ENCODE measurements at places on chromosomes 6 and 20.

GRCh38 chr6:110130362-110130761, 49.1 kb downstream of the WASF1 start:
- no peak for DNase-seq

DNA sequence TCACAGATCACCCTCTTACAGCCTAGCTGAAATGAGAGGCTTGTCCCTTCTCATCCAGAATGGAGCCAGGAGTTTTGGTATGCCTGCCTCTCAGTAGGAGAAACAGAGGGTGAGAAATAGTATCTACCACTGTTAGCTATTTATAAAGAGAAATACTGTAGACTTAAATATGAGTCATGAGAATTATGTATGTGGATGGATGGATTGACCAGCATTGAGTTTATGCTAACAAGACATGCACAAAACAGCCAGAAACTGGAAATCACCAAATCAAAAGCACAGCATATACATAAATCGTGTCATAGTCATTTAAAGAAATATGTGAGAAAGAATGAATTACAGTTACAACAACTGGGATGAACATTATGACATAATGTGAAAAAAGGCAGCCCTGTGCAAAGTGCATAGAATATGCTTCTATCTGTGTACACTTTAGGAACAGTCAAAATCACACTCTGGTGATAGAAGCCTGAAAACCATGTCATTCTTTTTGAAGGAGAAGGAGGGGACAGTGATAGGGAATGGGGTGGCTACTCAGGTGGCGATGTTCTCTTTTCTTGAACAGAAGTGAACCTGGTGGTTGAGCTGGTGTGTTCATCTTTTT, 79.8 kb upstream of the KIF25 start:
- DNase-seq = no peak

DNA sequence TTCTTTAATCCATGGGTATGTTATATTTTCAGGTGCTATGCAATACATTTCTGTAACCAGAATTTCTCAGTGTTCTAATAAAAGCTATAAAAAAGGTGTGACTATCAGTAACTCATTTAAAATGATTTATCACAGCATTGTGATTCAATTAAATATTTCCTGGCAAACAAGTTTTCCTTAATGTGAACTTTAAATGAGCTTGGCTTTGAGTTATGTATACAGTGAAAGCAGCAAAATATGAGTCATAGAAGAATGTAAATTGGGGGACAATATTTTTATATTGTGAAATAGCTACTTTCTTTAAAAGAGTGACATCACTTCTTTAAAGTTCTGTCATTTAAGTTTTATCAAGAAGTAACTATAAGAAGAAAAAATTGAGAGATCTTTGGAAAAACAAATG, 484.9 kb upstream of the MAN1A1 start:
- DNase-seq = no peak

DNA sequence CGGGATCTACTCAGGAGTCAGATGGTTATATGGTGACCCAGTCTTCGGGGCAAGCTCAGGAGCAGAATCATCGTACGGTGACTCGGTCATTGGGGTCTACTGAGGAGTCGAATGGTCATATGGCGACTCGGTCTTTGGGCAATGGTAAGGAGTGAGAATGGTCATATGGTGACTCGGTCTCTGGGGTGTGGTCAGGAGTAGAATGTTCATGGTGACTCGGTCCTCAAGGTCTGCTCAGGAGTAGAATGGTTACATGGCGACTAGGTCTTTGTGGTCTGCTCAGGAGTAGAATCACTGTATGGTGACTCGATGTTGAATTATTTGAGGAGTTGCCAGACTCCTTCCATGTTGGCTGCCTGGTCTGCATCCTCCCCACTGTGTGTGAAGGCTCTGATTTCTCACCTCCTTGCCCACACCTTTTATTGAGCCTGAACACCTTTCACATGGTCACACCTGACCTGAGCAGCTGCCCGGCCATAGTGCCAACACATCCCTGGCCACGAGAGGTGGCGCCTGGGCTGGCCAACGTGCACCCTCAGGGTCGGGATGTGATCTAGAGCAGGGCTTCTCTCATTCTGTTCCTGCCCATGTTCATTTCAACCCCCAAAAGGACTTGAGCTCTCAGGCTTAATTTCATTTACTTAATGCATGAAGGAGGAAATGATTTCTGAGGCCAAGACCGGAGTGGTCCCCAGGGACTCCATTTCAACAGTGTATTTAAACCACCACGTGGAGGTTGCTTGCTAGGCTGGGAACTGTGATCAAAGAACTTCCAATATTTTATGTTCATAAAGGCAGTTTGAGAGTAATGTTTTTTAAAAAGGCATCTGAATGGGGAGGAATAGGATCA, 119.5 kb downstream of the PHACTR3 start:
- no peak for DNase-seq

GRCh38 chr6:151002491-151002935, 137.0 kb downstream of the MTHFD1L start:
- no peak for DNase-seq

GRCh38 chr6:21402368-21402767, 191.2 kb upstream of the SOX4 start:
- DNase-seq = no peak

DNA sequence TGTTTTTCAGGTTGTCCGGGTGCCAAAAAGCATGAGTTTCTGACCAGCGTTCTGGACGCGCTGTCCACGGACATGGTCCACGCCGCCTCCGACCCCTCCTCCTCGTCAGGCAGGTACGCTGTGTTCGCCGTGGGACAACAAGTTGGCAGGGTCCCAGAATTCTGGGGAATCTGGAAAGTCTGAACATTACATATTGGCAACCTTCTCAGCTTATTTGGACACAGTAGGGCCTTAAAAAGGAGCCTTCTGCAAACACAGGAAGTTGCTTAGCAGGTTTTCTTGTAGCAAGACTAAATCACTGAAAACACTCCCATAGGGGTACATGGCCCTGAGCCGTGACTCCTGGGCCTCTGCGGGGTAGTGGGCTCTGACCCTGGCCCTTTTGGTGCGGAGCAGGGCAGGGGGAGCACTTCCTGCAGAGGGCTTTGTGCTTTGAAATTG, 209.7 kb downstream of the SMOC2 start:
- no peak for DNase-seq

GRCh38 chr6:140182821-140183220, 808.4 kb upstream of the CITED2 start:
- no peak for DNase-seq

- DNase-seq = no peak
Measured at GRCh38 chr20:4736875-4737274, 15.2 kb downstream of the PRND start.

GRCh38 chr20:20312562-20312961, 55.3 kb upstream of the INSM1 start:
- DNase-seq = no peak

DNA sequence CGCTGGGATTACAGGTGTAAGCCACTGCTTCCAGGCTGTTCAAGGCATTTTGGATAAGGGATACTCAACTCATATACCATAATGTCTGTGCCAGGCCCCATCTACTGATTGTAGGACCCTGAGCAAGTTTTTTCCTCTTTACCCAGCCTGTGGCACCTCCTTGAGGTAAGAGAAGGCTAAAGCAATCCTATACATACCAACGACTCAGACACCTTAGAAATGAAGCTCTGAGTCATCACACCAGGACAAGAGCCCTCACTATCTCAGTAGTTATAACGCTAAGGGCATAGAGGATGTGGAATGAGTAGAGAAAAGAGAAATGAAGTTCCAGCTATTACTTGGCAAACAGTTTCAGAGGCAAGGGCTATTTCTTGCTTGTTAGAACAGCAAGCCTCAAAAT, 16.9 kb downstream of the NDRG3 start:
- no peak for DNase-seq

DNA sequence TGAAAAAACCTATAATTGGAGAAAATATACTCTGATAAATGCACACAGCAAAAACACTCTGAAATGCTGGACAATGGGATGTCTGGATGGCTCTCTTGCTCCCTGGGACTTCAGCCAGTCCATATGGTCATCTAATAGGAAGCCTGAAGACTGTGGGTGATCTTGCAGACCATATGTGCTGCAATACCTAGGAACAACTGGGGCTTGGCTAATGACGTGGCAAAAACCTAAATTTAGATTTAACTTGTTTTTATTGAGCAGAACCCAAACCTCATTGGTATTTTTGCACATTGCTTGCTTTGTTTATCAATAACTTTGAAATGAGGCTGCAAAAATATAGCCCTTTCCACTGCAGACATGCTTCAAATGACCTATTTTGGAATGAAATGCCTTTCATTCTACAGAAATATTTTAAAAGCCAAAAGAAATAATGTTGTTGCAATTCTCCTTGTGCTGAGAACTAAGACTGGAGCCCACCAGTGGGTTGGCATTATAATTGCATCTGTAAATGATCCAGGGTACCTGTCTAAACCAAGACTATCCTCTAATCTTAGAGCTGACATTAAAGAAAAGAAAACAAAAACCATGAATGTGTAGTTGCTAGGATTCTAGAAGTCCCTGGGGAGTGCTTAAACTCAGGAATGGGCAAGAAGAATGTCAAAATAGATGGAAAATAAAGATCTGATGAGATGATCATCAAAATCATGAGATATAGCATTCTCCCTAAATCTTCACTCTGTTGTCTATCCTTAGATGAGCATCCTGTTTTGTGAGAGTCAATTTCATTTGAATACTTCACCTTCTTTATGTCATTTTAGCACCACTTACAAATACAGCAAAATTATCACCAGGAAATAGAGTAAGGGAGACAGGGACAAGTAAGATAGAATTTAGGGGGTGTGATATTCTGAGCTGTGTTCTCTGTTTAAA, 152.1 kb upstream of the RIMS1 start:
- no peak for DNase-seq

DNA sequence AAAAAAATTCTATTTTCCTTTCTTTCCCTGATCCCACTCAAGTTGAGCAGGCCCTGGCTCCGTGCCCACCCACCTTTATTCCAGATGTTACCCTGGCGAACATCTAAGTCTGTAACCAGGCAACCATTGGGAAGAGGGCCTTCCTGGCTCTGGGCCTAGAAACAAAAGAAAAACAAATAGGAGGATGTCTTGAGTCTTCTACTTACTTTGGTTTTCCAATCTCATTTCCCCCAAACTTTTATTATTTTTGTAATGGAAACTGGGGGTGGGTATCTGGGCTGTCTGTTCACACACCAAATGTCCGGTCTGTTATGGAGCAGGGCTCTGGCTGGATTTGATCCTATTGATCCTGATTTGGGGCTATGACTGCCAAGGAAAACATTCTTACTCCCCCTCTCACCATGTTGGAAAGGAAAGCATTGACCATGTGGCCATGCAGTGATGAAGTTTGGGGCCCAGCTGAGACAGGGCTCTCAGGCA, 744.1 kb downstream of the DHX35 start:
- no peak for DNase-seq

DNA sequence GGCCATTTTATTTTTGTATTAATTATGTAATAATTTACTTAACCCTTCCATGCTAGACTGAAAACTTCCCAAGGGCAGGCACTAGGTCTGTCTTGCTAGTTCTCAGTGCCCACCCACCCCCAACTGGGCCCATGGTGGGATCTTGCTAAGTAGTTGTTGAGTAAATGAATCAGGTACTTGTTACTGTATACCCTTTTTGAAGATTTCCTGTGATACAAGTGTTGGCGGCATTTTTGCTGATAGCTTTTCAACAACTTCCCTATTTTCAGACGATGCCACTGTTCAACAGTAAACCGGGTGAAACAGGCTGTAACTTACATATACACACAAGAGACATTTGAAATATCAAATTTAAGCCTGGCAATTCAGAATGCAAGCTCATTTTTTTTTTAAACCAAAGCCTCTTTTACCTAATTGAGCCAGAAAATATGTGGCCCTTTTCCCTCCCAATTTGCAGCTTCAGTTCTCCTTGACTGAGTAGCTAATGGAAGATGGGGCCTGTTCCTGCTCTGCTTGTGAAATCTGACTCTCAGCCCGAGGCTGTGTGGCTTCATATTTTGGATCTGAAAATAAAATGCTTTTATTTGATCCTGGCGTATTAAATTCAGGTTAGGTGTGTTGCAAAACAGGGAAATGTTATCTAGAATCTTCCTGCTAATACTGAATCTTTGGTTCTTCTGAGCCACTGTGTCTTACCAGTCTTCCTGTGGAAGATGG, 288.3 kb downstream of the NRN1 start:
- no peak for DNase-seq

DNA sequence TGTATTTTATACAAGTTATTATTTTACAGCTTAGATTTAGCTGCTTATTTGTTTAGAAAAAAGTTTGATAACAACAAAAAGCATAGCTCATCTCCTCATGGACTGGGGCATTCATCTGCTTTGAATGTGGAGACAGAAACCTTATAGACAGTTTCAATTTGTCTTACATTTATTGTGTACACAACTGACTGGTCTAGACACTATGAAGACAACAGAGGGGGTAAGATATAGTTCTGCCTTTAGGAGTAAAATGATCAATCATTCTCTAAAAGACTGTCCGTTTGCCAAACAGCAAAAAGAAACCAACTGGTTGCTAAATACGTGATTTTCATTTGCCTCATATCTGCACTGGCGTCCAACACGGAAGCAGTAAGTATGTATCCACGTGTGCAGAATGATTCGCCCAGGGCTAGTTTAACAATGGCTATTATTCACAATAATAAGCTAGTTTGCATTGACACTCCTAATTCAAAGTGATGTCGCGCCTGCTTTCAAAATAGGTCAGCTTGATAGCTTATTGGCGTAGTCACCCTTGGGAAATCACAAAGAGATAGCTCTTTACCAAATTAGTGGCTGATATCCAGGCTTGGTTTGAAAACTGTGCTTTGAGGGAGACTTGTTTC, 153.6 kb downstream of the BMP2 start:
- DNase-seq = no peak

DNA sequence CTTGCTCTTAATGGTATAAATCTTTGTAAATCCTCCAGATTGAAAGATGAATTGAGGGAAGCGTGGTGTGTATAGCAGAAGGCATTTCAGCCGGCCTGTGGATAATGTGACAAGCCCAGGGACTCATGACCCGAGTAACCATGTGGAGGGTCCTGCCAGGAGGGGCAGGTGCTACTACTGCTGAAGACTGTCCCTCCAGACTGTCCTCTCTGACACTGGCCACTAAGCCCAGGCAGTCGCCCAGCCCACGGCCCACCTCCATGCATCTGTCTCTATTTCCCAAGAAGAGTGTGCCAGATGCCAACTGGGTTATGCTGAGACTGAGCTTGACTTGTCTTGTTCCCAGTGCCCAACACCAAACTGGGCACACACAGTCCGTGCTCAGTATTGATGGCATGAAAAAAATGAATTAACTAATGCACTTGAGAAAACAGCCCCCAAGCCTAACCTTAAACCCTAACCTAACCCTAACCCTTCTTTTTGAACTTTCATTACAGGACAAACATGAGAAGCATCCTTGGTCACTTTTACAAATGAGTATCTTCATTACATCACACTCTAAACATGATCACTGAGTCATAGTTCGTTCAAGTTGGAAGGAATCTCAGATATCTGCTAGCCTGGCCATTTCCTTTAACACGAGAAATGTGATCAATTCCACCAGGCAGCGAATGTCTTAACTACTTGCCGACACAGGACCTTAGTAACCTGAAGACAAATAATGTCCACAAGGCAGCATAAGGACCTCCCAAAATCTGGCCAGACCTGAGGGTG, 182.2 kb upstream of the RREB1 start:
- no peak for DNase-seq
